Panc1 (cell line): ENCODE measurements at places on chromosomes 7 and 10. TPM values are rescaled to one million over a fixed set of nuclear protein-coding genes. Genes with fewer than 3 reads are reported as not detected.

GRCh38 chr7:137331378-137331777, 12.2 kb downstream of the PTN start:
- H3K4me3 ChIP-seq, result no peak overlapping the region
- no peaks in the 10 kb centered on the region for H3K36me3 ChIP-seq
- no peak for DNase-seq
- no peak overlapping the region for H3K27ac ChIP-seq
- H3K4me1 ChIP-seq, result no peaks in the 10 kb centered on the region
- no peaks in the 10 kb centered on the region for H3K27me3 ChIP-seq

- no peaks in the 10 kb centered on the region for H3K4me1 ChIP-seq
- H3K27ac ChIP-seq, result no peak overlapping the region
- no peak overlapping the region for H3K4me3 ChIP-seq
- no peaks in the 10 kb centered on the region for H3K27me3 ChIP-seq
Measured at GRCh38 chr7:31938650-31939049, 131.6 kb downstream of the PDE1C start.

DNA sequence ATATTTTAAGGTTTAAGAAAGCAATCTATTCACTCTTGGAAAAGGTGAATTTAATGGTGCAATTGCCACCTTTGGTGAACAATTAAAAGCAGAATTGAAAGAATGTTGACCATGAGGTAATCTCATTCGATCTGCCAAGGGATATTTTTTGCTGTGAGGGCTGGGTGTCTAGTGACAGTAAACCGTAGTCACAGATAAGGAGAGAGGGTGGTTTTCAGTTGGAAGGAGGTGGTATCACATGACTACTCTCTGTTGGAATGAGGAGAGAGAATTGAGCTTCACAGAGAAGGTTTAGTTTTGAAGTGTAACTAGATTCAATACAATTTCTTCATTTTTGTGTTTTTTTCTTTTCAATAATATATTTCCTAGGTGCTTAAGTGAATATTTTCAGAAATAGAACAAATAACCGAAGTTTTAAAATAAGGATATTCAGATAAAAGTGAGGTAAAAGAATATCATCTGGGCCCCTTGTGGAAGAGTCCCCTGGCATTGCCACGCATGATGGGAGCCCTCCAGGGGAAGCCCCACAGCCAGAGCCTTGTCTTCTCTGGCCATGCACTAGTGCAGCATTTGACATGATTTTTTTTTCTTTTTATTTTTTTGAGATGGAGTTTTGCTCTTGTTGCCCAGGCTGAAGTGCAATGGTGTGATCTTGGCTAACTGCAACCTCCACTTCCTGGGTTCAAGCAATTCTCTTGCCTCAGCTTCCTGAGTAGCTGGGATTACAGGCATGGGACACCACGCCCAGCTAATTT, 73.4 kb downstream of the GPR141 start:
- no peaks in the 10 kb centered on the region for H3K27me3 ChIP-seq
- H3K36me3 ChIP-seq, result no peaks in the 10 kb centered on the region
- DNase-seq, result no peak
- H3K4me1 ChIP-seq, result no peaks in the 10 kb centered on the region
- no peak overlapping the region for H3K27ac ChIP-seq
- no peak overlapping the region for H3K4me3 ChIP-seq

DNA sequence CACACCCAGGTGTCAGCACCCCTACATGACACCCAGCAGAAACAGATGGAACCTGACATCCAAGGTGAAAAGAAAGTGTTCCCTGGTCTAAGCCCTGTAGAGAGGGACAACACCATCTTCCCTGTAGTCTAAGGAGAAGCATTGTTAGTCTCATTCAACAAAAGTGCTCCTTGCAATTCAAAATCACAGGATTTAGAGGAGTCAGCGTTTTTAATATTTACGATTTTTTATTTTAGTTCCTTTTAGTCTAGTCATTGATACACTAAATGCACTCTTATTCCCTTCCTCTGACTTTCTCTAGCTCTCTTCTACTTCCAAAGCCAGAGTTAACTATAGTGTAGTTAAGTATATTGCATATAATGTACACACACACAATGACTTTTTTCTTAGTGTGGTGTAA, 163.0 kb downstream of the TPK1 start:
- H3K4me3 ChIP-seq, result no peak overlapping the region
- no peak for DNase-seq
- no peaks in the 10 kb centered on the region for H3K27me3 ChIP-seq
- H3K27ac ChIP-seq, result no peak overlapping the region
- H3K36me3 ChIP-seq, result no peaks in the 10 kb centered on the region

GRCh38 chr7:154867068-154867467, 135.9 kb downstream of the PAXIP1 start:
- H3K4me1 ChIP-seq, result no peaks in the 10 kb centered on the region
- no peak for DNase-seq
- no peak overlapping the region for H3K4me3 ChIP-seq
- H3K36me3 ChIP-seq, result no peaks in the 10 kb centered on the region

DNA sequence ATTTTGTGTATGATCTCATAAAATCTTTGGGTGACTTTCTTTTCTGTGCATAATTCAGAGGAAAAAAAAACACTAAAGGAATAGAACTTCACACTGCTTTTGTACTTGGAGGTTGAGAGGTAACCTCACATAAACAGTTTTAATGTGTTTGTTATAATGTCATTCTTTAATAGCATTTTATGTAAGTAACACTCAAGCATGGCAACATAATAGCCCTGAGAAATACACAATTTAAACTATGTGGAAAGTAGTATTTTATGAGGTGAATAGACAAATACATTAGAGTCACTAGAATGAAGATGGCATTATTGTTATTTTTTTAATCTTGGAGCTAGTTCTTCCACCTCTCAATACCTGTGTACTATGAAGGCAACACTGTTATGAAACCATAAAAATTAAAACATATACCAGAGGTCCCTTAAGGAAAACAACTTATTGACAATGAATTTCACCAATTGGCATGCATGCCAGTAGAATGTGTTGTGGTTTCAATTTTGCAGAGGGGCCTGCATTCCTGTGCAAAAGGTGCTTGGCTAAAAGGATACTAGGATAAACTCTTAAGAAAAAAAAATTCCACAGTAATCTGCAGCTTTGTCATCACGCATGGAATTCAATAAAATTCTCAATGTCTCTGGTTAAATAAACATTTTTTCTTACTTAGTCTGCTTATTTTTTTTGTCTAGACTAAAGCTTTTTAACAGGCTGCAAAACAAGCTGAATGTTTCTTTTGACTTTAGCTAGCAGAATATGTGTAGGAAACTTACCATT, 102.5 kb downstream of the CD36 start:
- DNase-seq, result no peak
- H3K4me1 ChIP-seq, result peaks cover 29% of the 10 kb centered on the region; the same call in 1 of the 2 replicates
- H3K4me3 ChIP-seq, result no peak overlapping the region
- peaks cover 20% of the 10 kb centered on the region for H3K36me3 ChIP-seq
- H3K27ac ChIP-seq, result peak overlapping the region; percentile 80
- H3K27me3 ChIP-seq, result no peaks in the 10 kb centered on the region

- H3K27ac ChIP-seq, result no peak overlapping the region
- no peak overlapping the region for H3K4me3 ChIP-seq
- no peaks in the 10 kb centered on the region for H3K36me3 ChIP-seq
- H3K4me1 ChIP-seq, result peaks cover 6% of the 10 kb centered on the region; the same call in 1 of the 2 replicates
Measured at GRCh38 chr10:93488956-93489528, 6.9 kb upstream of the MYOF start.

- H3K4me1 ChIP-seq, result no peaks in the 10 kb centered on the region
- no peaks in the 10 kb centered on the region for H3K27me3 ChIP-seq
- H3K36me3 ChIP-seq, result peaks cover 7% of the 10 kb centered on the region; the same call in 1 of the 2 replicates
- H3K4me3 ChIP-seq, result no peak overlapping the region
- H3K27ac ChIP-seq, result no peak overlapping the region
- DNase-seq, result no peak
Measured at GRCh38 chr7:38740041-38740440, 108.9 kb upstream of the AMPH start.

- H3K36me3 ChIP-seq, result no peaks in the 10 kb centered on the region
- no peaks in the 10 kb centered on the region for H3K27me3 ChIP-seq
- peaks cover under 1% of the 10 kb centered on the region; the same call in 1 of the 2 replicates for H3K4me1 ChIP-seq
- H3K27ac ChIP-seq, result no peak overlapping the region
- H3K4me3 ChIP-seq, result no peak overlapping the region
- no peak for DNase-seq
Measured at GRCh38 chr10:67618116-67618515, 77.9 kb downstream of the CTNNA3 start.

DNA sequence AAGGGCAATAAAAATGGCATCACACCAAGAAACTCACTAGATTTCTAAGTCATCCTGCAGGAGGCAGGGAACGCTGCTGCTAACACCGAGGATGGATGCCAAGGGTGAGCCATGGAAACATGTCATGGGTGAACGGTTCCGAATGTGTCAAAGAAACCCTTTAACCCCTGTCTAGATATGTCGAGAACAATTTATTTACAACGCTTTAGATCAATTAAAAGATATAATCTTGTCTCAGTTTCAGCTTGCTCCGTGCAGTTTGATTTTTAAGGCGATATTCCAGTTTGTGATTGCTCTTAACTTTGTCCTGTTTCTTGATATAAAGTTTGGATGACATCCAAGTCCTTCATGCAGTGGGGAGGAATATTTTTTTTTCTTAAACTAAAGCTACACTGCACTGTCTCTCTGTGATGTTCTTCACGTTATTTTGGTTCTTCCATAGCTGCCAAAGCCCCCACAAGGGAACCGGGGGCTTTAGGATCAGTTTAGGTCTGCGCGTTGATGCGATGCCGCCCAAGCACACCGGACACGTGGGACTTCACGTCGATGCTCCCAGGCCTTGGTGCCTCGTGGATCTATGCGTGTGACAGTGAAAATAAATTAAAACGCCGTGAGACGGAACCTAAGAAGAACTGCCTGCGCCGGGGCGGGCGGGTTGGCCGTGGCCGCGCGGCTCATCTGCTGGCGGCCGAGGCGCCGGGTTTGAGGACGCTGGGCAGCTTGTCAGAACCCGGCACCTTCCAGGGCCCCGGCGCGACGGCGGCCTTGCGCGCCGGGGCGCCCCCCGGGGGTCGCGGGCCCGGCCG, 220.3 kb downstream of the PHTF2 start:
- H3K27me3 ChIP-seq, result peaks cover 22% of the 10 kb centered on the region
- H3K4me1 ChIP-seq, result peaks cover 13% of the 10 kb centered on the region
- no peaks in the 10 kb centered on the region for H3K36me3 ChIP-seq
- no peak for DNase-seq
- H3K27ac ChIP-seq, result peak overlapping the region; percentile 77

DNA sequence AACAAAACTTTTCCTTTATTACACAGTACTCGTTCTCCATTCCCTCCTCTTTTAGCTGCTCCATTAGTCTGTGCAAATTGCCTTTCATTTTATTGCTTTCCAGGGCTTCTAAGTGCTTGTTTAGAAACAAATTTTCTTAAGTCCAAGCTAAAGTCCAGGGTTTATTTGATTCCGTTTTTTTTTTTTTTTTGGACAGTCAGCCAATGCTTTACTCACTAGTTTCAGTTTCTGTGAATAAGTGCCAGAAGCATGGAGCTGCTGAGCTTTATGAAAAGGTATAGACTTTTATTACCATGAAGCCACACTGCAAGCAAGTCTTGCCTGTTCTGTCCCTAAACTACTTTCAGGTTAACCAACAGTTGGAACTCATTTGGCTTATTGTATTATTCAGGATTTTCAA, 455.0 kb downstream of the GFRA1 start:
- H3K36me3 ChIP-seq, result no peaks in the 10 kb centered on the region
- H3K4me1 ChIP-seq, result no peaks in the 10 kb centered on the region
- no peak overlapping the region for H3K27ac ChIP-seq
- no peak overlapping the region for H3K4me3 ChIP-seq
- DNase-seq, result no peak

DNA sequence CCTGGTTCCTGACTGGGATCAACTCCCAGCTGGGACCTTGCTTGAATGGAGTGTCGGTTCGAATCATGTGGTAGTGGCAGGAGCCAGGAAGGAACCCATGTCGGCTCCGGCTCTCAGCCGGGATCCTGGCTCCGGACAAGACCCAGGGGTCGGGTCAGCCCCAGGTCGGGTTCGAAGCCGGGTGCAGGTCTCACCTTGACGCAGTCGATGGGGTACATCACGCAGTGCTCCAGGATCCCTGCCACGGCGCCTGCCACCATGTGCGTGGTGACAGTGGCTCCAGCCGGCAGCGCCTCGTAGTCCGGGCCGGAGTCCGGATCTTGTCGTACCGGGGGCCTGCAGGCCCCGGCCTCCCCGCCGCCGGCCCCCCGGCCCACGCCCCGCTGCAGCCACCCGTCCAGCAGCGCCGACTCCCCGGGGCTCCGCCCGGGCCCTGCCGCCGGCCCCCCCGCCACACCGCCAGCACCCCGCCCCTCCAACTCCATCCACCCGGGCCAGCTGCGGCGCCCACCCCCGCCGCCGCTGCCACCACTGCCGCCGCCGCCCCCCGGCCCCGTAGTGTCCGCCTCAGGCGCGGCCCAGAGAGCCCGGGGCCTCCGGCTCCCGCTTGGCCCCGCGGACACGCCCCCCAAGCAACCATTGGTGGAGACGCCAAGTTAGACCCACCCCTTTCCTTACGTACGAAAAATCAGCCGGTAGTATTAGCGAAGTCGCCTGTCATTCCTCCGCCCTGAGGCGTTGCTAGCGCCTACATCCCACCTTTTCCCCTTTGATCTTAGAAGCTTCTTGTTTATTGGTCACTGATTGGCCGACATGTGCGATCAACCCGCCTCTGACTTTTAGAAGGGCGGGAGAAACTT, at the start of gene SLC25A28:
Gene SLC25A28, minus strand, starts transcription at position 589 of the 860 bp plus-strand sequence. Its CDS starts 104 bp downstream, at position 485.
- peak; percentile 100 for DNase-seq
- peaks cover 26% of the 10 kb centered on the region for H3K4me1 ChIP-seq
- H3K27me3 ChIP-seq, result no peaks in the 10 kb centered on the region
- H3K27ac ChIP-seq, result peak within 1 kb of the TSS; percentile 94
- peaks cover 8% of the 10 kb centered on the region for H3K36me3 ChIP-seq

DNA sequence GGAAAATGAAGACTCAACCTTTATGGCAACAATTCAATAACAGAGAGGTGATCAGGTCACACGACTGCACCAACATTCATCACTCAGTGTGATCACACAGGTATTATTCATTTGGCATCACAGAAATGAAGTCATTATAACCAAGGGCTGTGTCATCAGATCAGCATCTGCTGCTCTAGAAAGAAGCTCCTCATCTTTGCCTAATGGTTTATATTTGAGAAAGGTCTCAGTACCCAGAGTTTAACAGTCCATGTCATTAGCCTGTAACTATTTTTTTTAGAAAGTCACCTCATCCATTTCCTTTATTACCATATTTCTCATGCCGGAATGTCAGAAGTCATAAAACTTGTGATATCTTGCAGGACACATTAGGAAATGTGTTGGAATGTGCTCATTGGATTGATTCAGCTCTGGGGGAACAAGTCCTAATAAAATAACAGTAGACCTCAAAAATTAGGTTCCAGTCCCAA, 45.1 kb upstream of the PRKG1 start:
- H3K36me3 ChIP-seq, result no peaks in the 10 kb centered on the region
- no peak overlapping the region for H3K27ac ChIP-seq
- H3K27me3 ChIP-seq, result peaks cover 3% of the 10 kb centered on the region; the same call in 1 of the 2 replicates
- no peaks in the 10 kb centered on the region for H3K4me1 ChIP-seq
- no peak for DNase-seq
- H3K4me3 ChIP-seq, result no peak overlapping the region

- H3K27ac ChIP-seq, result no peak within 1 kb of the TSS
- H3K4me1 ChIP-seq, result no peaks in the 10 kb centered on the region; the same call in 1 of the 2 replicates
- H3K4me3 ChIP-seq, result no peak within 1 kb of the TSS
- no peaks in the 10 kb centered on the region for H3K36me3 ChIP-seq
- no peak for DNase-seq
- H3K27me3 ChIP-seq, result peaks cover 26% of the 10 kb centered on the region
Measured at GRCh38 chr10:22345301-22346095, at the start of gene SPAG6. TSS of gene SPAG6 (plus strand) at chr10:22345496. CDS start at chr10:22345612, 116 bp downstream.

- no peaks in the 10 kb centered on the region for H3K27me3 ChIP-seq
- H3K36me3 ChIP-seq, result no peaks in the 10 kb centered on the region
- DNase-seq, result no peak
- H3K4me3 ChIP-seq, result no peak overlapping the region
Measured at GRCh38 chr7:27000496-27000895, 95.3 kb downstream of the HOXA1 start.

- no peak overlapping the region for H3K27ac ChIP-seq
- no peak for DNase-seq
- no peaks in the 10 kb centered on the region for H3K27me3 ChIP-seq
Measured at GRCh38 chr7:120718361-120718760, 139.6 kb downstream of the TSPAN12 start.

The KCNIP2 gene
- 4.3 TPM for total RNA-seq

The POLR3A gene
- 26.3 TPM for total RNA-seq

The NPFFR1 gene
- 0.05 TPM for total RNA-seq

The PDZD7 gene
- 1.8 TPM for total RNA-seq
